ENCODE measurements at places on chromosomes 4 and X. TPM values are rescaled to one million over a fixed set of nuclear protein-coding genes. Genes with fewer than 3 reads are reported as not detected.
A peak's percentile ranks its signal among the peaks of the same experiment; 100 is the strongest.

Gene NSD2
- 43.2 TPM for total RNA-seq

Gene GLRA3
- total RNA-seq: not detected

Gene SORBS2
- total RNA-seq: 17.7 TPM

DNA sequence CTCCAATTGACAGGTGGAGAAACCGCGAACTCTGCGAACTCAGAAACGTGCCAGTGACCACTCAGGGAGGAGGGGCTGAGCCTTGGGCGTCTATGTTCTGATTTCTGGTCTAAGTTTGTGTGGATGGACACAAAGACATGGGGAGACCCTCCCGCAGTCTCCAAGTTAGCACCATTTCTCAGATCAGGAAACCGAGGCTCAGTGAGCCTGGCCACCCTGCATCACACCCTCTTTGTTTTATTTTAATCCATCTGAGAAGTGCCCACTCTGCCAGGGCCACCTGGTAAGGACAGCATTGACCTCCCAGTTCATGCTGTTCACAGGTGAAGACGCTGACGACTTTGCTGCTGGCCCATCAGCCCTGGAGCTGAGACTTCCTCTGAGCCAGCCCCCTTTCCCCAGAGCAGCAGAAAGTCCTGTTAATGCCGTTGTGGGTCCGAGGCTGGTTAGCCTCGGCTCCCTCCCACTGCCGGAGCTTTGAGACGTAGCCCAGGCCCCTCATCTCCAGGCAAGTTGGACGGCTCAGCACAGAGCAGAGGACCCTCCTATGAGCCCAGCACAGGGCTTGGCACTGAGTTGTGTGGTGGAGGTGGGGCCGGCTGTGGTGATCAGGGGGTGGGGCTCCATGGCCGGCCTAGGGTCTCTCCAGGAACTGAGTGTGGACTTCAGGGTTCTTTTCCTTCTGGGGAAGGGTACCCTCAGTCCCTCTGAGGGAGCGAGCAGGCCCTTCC is 43.7 kb downstream of the PSAPL1 start:
- no peak for DNase-seq

- peak; percentile 15 for DNase-seq
Measured at GRCh38 chr4:74206088-74206825, 48.3 kb downstream of the MTHFD2L start.

- DNase-seq: no peak
Measured at GRCh38 chrX:32045149-32045548, 973.3 kb upstream of the FTHL17 start.

GRCh38 chr4:40058121-40058520 is 1.5 kb downstream of the N4BP2 start:
- DNase-seq: peak; percentile 37

All from muscle of leg (tissue), 16 donors.